ENCODE measurements at places on chromosomes 3 and 15.

GRCh38 chr3:62562596-62562995, 189.2 kb upstream of the FEZF2 start:
- peak; percentile 73 for DNase-seq

- no peak for DNase-seq
These were observed 80.2 kb downstream of the FMN1 start for GRCh38 chr15:33114374-33114717.

DNA sequence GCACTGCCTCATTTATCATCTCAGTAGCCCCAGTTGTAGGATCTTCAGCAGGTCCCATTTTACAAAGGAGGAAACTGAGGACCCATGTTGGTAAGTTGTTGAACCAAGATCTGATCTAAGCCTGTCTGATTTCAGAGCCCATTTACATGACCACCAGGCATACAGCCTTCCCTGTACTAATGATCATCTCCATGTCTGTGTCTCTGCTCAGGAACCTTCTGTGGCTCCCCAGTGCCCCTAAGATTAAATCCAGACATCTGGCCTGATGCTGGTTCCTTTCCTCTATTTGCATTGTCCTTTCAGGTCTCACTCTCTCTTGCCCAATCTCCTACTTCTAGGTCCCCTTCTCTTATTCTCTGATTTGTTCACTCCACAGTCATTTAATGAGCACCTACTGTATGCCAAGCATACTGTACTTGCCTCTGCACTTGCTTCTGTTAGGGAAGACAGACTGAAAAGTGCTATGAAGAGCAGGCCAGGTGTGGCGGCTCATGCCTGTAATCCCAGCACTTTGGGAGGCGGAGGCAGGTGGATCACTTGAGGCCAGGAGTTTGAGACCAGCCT, 32.4 kb downstream of the ATP2B2 start:
- no peak for DNase-seq

DNA sequence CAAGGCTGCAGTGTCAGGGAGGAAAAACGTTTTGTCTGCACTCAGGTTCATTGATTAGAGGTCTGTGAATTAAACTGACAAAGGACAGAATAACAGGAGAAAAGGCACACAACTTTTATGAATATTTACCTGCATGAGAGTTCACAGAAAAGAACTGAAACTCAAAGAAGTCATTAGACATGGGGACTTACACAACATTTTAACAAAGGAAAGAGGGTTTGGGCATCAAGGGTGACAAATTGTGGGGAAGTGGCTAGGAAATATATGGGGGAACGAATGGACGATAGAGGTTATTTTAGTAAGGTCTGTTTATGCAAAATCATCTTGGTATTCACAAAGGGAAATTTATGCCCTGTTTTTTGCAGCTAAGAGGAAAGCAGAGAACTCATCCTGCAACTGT, 65.6 kb upstream of the C15orf39 start:
- no peak for DNase-seq

DNA sequence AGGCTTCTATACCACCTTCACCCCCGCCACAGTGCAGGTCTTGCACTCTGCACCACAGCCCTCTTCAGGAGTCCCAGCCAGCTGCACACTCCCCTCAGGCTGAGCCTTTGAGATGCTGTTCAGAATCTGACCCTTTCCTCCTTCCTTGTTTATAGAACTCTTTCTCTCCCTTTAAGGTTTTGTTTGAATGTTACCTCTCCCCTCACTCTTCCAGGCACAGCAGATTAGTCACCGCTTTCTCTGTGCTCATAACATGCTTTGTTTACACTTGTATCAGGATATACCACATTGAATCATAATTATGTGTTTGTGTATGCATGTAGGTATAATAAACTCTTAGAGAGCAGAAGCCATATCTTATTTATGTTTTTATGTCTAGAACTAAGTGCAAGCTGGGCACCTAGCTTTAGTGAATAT, 168.4 kb upstream of the BCL6 start:
- peak; percentile 87 for DNase-seq

DNA sequence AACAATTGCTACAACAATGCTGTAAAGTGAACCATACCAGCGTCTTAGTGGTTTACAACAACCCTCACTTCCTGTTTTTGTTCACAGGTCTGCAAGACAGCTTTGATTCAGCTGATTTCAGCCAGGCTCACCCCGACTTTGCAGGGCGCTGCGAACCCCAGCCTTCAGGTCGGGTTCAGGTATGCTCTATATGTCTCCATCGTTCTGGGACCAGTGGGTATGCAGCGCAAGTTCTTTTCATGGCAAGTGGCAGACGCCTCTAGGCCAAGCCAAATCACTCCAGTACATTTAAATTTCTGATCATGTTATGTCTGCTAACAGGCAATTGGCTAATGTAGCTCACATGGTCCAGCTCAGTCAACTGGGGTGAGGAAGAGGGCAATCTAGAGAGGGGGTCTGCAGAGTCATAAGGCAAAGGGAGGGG, 52.4 kb upstream of the RGMA start:
- no peak for DNase-seq

DNA sequence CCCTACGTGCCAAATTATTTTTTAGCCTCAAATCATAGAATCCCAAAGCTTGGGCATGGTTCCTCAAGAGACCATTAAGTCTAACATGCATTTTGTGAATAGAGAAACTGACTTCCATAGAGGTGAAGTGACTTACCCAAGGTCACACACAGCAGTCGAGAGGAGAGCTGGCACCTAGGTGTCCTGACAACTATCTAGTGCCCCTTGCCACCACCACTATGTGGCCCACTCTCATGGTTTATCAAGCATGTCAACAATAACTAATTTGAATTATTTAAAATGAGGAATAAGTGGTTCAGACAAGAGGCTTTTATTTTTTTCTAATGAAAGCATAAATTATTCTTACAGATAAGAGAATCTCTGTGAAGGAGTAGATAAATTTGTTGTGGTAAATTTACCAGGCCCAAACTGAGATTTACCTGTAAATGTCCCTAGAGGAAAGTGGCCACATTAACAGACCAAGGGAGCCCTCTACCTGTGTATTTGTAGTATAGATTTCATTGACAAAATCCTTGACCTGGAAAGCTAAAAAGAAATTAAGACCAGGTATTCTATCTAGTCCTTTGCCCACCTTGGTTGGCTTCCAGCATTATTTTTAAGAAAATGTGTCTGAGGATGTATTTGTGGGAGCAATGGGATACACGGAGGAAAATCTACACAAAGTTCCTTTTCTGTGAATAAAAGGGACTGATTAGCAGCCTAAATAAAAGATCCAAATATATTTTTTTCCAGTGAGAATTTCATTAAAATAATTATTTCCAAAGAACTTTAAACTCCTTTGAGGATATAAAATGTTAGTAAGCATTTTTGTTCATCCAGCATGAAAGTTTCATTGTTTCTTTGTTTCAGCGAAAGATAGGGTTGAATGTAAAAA, 49.1 kb downstream of the IQCH start:
- DNase-seq = peak; percentile 53

DNA sequence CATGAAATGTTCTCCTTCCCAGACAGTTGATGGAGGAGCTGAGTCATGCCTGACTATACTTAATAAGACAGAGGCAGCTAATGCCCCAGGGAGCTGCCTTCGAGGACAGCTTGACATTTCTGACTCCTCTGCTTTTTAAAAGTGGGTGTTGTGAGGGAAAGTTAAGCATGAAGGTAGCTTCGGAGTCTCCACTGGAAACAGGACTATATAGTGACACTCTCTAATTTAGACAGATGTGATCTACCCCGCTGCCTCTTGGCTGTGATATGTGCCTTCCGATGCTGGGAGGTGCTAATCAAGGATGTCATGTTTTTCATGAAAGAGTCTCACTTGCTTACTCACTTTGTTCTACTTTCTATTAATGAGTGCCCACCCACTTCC, 72.7 kb downstream of the IL1RAP start:
- peak; percentile 66 for DNase-seq

- DNase-seq = no peak
These were observed 669.1 kb downstream of the CADM2 start for GRCh38 chr3:85627932-85628331.

- peak; percentile 32 for DNase-seq
These were observed 23.1 kb downstream of the C3orf52 start for GRCh38 chr3:112109322-112109721.

- DNase-seq = no peak
These were observed 18.6 kb downstream of the MAGEF1 start for GRCh38 chr3:184693011-184693975.

DNA sequence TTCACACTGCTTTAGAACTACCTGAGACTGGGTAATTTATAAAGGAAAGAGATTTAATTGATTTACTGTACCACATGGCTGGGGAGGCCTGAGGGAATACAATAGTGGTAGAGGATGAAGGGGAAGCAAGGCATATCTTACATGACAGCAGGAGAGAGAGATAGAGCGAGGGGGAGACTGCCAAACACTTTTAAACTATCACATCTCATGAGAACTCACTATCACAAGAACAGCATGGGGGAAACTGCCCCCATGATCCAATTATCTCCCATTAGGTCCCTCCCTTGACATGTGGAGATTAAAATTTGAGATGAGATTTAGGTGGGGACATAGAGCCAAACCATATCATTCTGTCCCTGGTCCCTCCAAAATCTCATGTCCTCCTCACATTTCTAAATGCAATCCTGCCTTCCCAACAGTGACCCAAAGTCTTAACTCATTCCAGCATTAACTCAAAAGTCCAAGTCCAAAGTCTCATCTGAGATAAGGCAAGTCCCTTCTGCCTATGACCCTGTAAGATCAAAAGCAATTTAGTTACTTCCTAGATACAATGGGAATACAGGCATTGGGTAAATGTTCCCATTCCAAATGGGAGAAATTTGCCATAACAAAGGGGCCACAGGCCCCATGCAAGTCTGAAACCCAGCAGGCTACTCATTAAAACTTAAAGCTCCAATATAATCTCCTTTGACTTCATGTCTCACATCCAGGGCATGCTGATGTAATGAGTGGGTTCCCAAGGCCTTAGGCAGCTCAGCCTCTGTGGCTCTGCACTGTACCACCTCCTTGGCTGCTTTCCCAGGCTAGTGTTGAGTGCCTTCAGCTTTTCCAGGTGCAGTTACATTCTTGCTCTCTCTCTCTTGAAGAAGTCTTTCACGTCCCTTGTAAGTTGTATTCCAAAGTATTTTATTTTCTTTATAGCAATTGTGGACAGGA, 481.7 kb upstream of the TGFBR2 start:
- peak; percentile 81 for DNase-seq

DNA sequence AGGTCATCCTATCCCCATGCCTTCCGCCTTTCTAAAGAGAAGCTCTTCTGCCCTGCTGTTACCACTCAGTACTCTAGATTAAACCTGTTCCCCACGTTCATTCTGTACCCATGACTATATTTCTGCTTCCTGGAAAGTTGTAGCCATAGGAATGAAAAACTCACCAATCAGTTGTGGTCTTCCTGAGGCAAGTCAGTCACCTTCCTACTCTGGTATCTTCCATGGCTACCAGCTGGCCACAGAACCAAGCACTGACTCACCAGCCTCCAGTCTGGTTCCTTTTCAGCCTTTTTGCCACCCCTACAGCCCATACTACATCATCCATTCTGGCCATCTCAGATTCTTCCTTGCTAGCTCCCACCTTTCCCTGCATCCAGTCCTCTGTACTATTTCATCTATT, 46.4 kb downstream of the TMEM44 start:
- DNase-seq = peak; percentile 86

DNA sequence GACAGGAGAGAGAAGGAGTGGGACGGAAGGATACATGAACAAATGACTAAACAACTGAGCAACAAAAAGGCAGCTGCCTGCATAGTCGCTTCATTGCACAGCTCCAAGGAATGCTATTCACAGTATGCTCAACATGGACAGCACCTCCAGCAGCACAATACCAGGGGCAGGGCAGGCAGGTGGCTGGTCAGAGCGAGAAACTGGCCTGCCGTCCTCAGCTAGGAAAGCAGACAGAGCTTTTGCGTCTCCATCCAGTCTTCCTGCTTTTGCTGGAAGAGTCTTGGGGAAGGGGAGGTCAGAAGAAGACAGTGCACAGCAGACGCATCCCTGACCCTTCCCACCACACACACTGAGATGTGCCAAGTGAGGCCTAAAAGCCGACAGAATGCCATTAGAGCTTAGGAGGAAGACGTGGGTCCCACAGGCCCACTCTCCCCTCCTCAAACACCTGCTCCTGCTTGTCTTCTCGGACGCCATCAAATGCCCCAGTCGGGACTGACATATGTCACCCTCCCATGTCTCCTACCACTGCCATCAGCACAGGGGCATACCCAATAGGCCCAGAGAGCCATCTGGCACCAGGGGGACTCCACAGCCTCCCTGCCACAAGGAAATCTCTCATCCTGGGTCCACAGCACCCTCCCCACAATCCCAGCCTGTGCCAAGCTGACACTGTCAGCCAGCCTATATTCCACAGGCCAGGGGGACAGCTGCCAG, 3.9 kb downstream of the RAB6B start:
- no peak for DNase-seq

DNA sequence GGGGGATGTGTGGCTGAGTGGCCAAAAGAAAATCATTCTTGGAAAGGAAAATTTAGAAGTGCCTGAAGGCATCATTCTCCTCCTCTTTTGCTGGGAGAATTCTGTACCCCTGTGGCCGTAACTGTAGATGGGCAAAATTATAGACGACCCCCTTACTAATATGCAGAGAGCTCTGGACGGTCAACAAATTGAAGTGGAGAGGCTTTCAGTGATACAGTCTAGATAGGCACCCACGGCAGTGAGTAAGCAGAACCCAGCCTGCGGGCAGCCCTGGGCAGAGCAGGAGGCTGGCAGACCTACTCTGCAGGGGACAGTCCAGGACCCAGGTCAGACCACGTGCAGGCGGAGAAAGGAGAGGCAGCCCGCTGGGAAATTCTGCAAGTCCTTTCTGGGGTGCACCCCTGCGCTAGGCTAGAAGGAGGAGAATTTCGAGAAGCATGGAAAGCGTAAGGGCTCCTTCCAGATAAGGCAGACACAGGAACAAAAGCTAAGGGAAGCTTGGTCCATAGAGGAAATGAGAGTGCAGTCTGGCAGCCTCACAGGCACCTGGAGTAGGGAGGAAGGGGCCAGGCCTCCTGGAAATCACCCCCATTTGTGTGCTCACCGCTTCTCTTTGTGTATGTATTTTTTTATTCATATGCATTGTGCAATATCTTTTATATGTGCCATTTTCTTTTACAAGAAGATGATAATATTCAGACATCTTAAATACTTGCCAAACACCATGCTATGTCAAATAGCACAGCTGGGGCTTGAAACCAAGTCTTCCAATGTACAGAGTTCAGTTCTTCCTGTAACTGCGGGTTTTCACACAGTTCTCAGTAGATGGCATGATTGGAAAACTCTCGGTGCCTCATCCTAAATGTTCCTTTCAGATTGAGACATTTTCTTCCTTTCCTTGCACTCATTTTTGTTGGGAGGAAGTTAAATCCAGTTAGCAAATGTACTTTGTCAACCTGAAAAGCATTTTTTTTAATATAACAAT, 40.2 kb downstream of the LRRK1 start:
- DNase-seq = no peak

GRCh38 chr15:67185621-67186225, 68.7 kb downstream of the AAGAB start:
- peak; percentile 80 for DNase-seq
